ENCODE measurements at places on chromosomes 5 and 9.

DNA sequence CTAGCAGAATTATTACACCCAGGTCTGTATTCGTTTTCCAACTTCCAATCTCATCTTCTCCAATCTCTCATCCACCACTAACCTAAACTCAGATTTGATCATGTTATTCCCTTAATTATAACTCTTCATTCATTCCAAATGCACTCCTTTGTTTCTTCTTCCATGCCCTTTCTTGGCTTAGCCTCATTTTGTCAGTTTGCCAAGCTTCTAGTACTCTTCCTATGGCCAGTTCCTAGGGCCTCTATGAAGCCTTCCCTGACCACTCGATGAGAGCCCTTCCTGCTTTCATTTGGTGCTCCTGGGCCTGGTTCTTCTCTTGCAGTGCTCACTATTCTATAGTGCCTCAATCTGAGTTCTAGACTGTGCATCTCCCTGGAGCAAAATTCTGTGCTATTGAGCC is 5.8 kb downstream of the FAM219A start:
- DNase-seq: no peak

- DNase-seq: no peak
Observed at GRCh38 chr5:175520321-175520720, 42.0 kb downstream of the SFXN1 start.

GRCh38 chr5:132365213-132365612 is 4.3 kb upstream of the SLC22A5 start:
- no peak for DNase-seq

DNA sequence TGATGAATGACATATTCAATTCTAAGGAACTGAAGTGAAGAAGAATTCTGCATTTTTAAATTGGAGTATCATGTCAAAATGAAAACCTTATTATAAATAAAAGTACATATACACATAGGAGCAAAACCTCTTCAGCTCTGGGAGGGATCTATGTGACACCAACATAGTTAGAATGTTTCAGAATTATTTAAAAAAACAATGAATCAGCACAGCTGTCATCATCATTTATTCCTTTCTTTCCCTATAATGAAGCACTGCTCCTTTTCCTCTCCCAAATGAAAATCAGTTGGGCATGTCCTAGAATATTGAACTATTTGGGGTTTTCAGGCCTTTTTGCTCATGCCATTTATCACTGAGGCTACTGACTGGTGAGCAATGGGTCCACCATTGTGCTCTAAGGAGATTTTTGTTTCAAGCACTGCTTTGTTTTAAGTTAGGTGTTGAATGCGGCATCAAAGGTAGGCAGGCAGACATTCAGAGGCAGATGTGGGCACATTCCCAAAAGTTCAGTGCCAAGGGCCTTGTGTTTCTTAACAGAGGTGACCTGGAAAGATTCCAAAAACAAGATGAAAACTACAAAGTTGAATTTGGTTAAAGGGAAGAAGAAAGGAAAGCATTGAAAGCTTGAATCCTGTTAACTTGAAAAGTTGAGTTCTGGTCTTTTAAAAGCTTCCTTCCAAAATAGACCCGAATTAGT is 126.4 kb upstream of the ADAMTSL1 start:
- no peak for DNase-seq

DNA sequence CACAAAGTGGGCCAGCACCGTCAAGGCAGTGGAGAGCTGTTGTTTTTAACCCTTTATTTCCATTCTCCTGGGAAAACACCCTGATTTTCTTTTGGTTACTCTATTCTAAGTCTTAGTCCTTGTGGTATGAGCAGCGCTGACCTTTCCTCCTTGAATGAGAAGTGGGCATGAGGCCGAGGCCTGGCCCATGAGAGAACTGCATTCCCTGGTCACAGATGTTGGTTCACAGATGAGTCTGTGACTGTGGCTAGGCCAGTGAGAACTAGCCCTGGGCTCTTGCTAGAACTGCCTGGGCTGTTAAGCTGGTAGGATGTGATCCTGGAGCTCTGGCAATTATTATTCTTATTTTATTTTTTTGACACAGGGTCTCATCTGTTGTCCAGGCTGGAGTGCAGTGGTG is 71.7 kb upstream of the KLF9 start:
- DNase-seq: no peak

DNA sequence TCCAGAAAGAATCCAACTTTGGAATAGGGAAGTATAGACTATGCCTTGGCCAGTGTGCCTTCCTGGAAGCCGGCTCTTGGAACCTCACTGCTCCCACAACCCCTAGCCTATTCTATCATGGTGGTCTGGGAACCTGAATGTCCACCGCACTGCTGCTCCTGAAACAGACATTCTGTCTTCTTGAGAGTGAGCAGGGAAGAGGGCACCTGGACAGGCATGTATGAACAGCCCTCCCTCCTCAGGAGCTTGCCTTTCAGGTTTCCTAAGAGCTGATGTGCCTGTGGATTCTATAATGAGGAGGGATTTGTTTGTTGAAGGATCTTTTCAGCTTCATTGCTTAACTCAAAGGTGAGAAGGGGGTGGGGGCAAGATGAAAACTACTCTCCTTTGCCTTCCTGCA is 55.1 kb upstream of the XPA start:
- DNase-seq: no peak

DNA sequence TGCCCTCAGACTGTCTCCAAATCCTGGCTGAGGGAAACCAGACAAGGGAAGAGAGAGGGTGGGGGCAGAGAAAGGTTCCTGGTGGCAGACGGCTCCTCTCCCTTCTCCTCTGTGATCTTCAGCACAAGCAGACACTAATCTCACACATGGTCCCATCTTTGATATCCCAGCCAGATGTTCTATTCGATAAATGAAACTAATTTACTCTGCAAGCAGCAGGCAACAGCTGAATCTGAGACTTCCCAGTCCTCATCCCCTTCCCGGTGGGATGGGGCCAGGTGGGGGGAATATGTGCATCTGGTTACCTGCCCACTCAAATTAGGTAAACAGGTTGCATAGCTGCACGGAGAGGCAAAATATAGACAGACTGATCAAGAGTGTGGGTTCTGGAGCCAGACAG is 208.9 kb upstream of the PANK3 start:
- no peak for DNase-seq

- no peak for DNase-seq
Observed at GRCh38 chr5:463301-463700, 20.3 kb downstream of the EXOC3 start.

GRCh38 chr9:116587919-116588318 is 99.2 kb upstream of the TRIM32 start:
- no peak for DNase-seq

GRCh38 chr9:105405514-105406131 is 42.2 kb upstream of the FSD1L start:
- DNase-seq: peak; percentile 85

GRCh38 chr5:177404641-177405179 is 4.2 kb upstream of the PFN3 start:
- DNase-seq: no peak

DNA sequence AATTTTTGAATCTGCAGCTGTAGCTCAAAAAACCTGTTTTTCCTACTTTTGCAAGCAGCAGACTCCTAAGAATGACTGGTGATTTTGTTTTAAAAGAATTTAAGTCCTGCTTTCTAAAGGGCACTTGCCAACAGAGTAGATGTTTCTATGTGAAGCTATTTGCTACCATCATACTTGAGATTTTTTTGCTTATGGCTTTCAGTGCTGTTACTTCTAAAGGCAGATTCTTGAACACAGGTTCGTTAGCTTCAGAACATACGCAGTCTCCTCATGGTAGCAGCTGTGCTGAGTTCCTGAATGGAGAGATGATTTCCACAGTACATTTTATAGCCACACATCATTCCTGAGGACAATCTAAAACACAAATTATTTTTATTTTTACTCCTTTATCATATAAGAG is 24.4 kb upstream of the ELL2 start:
- DNase-seq: no peak

GRCh38 chr9:108048406-108049025 is 558.9 kb upstream of the KLF4 start:
- no peak for DNase-seq

GRCh38 chr9:20178197-20178596 is 389.4 kb upstream of the SLC24A2 start:
- DNase-seq: no peak

- DNase-seq: no peak
Observed at GRCh38 chr5:176862330-176862995, 36.7 kb downstream of the HK3 start.

GRCh38 chr9:1707291-1707690 is 307.9 kb upstream of the SMARCA2 start:
- DNase-seq: no peak

GRCh38 chr5:54363669-54364068 is 53.3 kb upstream of the ARL15 start:
- no peak for DNase-seq

DNA sequence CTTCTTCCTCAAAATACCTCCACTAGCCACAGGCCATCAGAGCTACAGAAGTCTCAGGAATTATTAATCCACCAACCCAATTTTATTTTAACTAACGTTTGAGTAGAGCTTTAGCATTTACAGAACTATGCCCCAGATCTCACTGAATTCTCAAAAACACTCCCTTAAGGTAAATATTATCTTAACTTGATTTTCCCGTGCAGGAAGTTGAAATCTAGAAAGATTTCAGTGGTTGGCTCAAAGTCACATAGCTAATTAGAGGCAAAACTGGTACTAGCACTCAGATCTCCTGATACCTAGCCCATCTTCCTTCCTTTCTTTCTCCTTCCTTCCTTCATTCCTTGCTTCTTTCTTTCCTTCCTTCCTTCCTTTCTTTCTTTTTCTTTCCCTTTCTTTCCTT is 298.3 kb downstream of the ENC1 start:
- no peak for DNase-seq

DNA sequence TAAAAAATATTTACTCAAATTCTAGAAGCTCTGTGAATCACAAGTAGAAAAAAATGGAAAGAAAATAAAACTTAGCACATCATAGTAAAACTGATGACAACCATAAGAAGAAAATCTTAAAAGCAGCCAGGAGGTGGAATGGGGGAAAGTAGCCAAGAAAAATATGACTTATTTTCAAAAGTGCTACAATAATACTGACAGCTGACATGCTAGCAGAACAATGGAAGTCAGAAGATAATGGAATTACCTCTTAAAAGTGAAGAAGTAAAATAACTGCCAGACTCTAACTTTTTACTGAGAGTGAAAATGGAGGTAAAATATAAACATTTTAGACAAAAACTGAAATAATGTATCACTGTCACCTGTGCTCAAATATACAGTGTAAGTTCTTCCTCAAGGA is 532.2 kb upstream of the SGCD start:
- DNase-seq: no peak

DNA sequence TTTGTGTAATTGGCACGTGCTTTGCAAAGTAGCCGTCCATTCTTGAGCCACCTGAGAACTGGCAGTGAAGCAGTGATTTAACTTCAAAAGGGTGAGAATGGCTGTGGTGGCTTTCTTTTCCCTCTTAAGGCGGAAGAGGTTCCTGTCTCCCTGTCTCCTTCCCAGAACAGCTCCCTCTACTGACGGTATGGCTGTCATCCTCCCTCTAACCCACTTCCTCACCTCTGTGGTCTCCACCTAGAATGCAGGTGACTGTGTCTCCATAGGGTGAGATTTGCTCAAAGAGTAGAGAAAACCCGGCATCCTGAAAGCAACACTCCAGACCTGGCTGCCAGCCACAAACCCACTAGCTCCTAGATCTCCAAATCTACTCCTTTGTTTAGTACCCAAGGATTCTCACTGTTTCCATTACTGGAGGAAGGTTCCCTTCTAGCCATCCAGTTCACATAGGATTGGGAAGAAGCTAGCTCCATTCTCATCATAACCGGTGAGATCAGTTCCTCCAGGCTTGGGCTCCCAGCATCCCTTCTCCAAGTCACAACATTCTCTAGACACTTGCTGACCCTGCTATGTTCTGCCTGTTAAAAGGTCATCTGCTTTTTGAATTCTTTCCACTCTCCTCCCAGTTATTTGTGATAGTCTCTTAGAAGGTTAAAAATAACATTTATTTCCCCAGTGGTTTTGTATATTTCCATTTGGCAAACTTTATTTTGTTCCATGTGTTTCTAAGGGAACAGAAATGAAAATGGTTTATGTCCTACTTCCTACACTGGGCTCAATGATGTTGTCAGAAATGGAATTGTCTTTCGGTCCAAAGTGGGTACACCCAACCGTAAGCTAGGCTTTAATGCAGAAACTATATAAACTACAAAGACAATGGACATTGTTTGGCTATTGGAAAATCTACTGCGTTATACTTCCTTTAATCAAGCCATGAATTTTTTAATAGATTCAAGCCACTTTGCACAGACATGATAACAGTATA is 269.4 kb downstream of the CWC27 start:
- DNase-seq: peak; percentile 39

DNA sequence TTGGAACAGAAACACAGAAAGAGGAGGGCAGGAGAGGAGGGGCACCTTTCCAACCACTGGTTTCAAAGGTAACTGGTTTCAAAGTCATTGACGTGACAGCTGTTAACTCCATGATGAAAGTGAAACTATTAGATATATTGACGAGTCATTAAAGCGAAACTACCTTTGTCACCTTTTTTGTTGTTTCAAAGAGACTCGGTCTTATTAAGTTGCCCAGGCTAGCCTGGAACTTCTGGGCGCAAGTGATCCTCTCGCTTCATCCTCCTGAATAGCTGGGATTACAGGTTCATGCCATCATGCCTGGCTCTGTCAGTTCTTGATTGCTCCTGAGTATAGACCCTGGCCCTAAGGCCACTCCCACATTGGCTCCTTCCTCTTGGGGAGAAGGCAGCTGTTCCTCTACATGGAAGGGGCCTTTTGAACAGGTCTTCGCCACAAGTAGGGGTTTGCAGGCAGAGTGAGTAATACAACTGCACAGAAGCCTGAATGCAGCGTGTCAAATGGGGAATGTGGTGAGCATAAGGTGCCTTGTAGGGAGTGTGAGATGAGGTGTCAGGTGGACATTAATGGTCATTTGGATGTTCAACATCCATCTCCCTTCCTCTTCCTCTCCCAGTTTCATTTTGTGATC is 3.4 kb upstream of the F12 start:
- DNase-seq: peak; percentile 63

GRCh38 chr5:51371052-51371451 is 12.2 kb upstream of the ISL1 start:
- no peak for DNase-seq

GRCh38 chr5:170192829-170193228 is 40.0 kb upstream of the C5orf58 start:
- DNase-seq: no peak

DNA sequence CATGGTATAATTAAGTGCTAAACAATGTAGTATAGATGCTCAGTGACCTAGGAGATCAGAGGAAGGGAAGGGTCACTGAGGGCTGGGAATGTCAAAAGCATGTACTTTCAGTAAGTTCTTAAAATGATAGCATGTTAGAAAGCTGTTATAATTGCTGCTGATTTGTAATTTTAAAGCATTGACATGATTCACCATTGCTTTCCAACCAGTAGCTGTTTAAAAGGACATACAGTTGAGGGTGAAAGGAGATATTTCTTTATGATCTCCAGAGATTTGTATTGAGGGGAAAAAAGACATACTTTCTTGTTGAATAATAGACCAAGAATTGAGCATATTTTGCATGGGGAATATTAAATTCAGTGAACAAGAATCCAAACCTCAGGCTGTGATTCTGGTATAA is 1.2 kb upstream of the SLC1A3 start:
- no peak for DNase-seq

GRCh38 chr9:93010704-93011103 is 47.8 kb upstream of the SUSD3 start:
- no peak for DNase-seq

GRCh38 chr9:105291938-105292337 is 47.5 kb downstream of the SLC44A1 start:
- no peak for DNase-seq
